ENCODE measurements at places on chromosomes 13 and 19.

GRCh38 chr19:58123354-58123753, 25.3 kb upstream of the ZSCAN18 start:
- DNase-seq, result no peak

GRCh38 chr13:30148786-30149185, 158.6 kb downstream of the KATNAL1 start:
- DNase-seq, result no peak

DNA sequence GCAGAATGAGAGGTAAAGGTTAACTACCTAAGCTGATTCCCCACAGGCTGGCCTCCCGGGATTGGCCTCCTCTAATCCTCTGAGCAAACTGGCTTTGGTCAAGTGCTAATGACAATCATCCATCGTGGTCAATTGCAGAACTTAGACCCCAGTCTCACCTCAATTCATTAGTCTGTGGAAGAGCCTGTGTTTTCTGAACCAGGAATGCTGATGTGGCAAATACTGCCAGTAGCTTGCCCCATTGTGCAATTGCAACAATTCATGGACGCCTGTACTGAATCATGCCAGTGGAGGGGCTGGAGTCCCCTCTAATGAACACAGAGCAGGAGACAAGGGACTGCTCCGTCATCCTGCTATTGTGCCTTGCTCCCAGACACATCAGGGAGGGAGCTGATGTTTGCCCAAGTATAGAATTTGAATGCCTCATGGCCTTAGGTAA, 1256.5 kb downstream of the EFNB2 start:
- DNase-seq, result no peak

DNA sequence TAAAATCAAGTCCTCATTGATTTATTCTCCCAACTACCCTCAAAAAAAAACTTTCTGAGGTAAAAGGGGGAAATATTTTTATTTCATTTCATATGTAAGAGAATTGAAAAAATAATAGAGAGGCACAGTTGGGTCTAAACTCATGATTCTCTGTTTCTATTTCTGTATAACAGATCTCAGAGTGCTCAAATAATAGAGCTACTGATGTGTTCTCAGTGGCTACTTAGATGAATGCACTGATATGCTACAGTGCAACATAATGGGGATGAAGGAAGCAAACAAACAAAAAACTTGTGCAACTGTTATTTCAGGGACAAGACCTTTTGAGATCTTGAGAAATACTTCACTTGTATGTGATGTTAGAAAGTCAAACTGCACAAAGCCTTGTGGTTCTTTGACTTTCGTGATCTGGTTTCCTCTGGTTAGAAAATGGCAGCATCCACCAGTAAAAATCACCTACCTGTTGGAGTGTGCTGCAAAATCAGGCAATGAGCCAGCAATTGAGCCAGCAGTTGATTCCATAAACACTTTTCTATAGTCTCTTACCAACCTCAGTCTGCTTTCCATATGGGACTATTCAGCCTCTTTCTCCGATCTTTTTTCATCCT, 9.7 kb upstream of the DACH1 start:
- DNase-seq, result no peak

- no peak for DNase-seq
These were observed 167.1 kb downstream of the PCDH9 start for GRCh38 chr13:67063036-67063435.

GRCh38 chr19:14821937-14822336, 13.0 kb downstream of the OR7A5 start:
- no peak for DNase-seq

- no peak for DNase-seq
These were observed 59.5 kb upstream of the ADGRL1 start for GRCh38 chr19:14265290-14266036.

GRCh38 chr13:74158571-74159352, 24.6 kb upstream of the KLF12 start:
- no peak for DNase-seq

DNA sequence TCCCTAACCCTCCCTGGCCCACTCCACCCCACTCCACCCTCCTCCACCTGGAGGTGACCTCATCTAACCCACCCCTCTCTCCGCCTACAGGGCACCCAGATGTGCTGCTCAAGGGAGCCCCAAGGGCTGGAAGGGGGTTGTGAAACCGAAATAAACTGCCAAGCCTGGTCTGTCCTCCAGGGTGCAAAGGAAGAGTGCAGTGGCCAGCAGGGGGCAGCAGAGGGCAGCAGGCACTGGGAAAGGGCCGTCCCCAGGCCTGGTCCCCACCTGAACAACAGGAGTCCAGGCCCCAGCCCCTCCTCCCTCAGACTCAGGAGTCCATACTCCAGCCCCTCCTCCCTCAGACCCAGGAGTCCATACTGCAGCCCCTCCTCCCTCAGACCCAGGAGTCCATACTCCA, 8.4 kb upstream of the BCAM start:
- DNase-seq, result peak; percentile 85

GRCh38 chr19:31548941-31549340, 199.7 kb upstream of the TSHZ3 start:
- no peak for DNase-seq

DNA sequence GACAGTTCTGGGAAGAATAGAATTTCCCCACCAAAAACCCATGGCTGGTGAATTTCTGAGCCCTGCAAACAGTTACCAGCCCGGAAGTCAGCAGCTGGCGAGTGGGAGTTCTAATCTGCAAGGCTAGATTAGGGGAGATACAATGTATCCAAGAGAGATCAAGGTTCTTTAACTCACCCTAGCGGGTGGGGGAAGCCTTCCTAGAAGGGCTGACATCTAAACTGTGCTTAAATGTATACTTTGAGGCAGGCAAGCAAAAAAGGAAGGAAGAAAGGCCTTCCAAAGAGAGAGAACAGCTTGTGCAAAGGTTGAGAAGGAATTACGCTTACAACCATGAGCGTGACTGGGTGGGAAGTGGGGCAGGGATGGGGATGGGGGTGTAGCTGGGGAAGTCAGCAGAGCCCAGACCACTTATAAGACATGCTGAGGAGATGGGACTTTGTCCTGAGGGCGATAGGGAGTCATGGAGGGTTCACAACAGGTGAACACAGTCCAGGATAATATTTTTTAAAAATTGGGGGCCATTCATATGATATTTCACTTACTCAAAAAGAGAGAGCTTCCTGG, 20.8 kb upstream of the ZNRF4 start:
- no peak for DNase-seq

GRCh38 chr13:25190771-25191170, 18.7 kb upstream of the AMER2 start:
- DNase-seq, result no peak

DNA sequence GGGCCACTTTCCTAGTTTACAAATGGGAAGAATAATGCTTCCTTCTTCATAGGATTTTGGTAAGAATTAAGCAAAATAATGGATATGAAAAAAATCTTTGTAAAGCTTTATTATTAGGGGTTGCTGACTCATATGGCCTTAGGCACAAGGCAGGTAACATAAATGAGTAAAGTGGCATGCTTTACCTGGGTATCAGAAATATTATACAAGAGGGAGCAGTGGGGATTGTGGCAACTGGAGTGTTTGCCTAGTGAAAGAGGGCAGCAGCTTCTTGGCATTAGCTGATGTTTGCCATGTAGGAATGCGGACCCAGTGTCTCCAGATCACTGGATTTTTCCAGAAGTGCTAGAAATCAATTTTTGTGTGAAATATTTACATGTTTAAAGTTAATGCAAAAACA, 19.5 kb downstream of the WDFY2 start:
- DNase-seq, result no peak

DNA sequence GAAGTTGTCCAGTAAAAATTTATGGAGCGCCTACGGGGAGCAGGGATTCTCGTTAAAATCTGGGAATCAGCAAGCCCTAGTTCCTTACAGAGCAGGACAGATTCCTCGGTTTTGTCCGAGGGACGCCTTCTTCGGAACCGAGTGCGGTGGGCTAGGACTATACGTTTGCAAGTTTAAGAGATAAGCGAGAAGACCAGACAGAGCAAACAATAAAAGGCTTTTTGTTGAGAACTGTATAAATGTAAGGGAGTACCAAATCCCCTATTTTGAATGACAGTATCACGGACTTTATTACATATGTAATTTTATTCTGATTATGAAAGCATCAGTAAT, 971 bp upstream of the ANKRD10 start:
- DNase-seq, result no peak

DNA sequence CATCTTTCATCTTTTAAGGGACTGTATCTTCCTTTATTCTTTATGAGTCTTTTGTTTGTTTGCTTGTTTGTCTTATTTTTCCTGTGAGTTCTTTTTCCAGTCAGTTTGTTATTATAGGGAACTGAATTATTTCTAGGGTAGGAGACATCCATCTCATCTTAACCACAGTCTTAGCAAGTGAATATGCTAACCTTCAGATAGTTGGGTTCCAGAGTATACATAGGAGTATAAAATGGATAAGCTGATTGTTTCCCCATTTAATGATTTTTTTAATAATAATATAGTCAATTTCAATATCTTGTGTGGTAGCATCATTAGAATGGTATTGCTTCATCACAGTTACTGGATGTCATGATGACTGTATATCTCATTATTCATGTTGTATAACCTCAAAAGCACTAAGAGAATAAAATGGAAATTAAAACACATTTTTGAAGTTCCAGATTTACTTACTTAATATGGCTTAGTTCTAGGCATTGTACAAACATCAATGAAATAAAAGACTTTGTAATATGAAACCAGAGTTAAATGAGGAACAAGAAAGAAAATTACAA, 33.0 kb downstream of the GPC6 start:
- no peak for DNase-seq

- DNase-seq, result no peak
These were observed 17.5 kb downstream of the TMED1 start for GRCh38 chr19:10818301-10819123.

- DNase-seq, result no peak
These were observed 17.3 kb downstream of the COL4A1 start for GRCh38 chr13:110289661-110290060.

DNA sequence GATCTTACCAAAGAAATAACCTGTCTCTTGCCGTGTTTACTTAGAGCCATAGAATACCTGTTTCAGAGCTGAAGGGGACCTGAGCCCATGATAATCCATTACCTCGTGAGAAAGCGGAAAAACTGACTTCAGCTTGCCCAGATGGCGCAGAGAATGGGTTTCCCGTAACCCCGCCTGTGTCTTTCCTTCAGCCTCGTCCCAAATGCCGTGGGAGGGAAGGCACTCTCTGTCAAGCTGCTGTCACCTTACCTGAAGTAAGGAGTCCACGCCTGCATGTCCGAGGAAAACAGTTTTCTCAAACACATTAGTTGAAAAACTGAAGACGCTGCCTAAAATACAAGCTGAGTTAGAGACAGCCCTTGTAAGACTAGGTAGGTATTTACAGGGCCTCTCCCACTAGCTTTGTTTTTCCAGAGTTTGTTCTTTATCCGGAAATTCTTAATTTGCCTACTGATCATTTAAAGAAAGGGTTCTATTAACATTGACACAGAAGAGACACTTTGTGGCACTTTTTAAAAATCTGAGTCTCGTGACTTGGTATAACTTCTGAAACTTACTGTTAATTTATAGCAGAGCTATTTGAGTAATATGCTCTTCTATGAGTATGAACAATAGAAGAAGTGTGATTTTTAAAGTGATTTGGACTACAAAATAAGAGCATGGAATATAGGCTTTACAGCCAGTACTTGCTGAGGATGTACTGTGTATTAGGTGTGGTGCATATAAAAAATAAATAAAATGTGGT, 1.3 kb upstream of the INTS6 start:
- DNase-seq, result peak; percentile 28

DNA sequence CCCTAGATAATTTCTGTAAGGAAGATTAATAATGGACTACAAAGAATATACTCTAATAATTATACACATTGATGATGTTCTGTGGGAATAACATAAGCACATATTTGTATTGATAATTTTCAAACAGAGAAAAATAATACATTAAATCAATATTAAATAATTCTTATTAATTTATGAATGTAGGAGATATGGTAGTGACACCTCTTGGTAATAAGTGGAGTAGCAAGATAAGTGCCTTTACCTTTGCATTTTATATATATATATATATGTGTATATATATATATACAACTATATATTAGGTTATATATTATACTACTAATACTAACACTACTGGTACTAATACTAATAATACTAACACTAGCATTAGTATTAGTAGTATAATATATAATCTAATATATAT, 905.8 kb downstream of the SLITRK1 start:
- no peak for DNase-seq

DNA sequence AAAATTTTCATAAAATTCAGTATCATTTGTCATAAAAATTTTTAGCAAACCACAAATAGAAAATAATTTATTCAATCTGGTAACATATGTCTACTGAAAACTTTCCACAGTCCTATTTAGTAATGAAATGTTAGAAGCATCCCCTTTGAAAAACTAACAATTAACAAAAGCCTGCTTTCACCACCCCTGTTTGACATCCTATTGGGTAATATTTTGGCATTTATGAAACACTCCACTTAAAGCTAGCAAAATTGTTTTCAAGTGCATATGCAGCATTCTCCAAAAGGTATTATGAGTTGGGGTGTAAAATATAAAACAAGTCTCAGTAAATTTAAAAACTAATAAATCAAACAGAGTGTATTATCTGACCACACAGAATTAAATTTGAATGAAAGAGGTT, 189.4 kb downstream of the NBEA start:
- no peak for DNase-seq

DNA sequence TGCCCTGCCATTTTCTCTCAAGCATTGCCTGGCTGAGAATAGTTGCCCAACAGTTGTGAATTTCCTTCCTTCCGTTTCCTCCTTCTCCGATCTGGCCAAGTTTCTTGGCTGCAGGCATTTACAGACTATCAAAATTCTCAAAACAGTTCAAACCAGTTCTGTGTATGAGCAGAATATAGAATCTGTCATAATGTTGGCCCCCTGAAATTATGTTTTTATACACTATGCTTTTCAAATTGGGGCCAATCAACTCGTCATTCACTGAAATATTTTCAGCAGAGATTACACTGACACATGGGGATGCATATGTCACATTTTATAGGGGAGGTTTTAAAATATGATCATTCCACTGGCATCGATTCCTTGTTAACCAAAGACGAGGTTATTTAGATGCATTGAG, 284.2 kb upstream of the TMTC4 start:
- no peak for DNase-seq

DNA sequence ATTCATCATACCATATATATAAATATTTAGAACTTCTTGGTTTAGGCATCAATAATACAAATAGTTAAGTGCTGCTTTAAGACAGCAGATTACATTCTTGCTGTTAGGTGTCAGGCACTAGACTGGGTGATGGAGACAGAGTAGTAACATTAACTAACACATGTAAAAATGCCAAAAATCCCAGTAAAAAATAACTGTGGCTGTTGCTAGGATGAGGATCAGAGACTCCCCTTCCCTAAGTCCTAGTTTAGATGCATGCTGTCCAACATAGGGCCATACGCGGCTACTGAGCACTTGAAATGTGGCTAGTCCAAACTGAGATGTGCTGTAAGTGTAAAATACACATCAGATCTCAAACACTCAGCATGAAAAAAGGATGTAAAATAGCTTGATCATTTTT, 94.7 kb downstream of the CDADC1 start:
- DNase-seq, result no peak

Measured in activated CD4-positive, alpha-beta T cell treated with anti-CD3 and anti-CD28 coated beads, Interleukin-2, amount 50 U/mL, for 1 hour (primary cell).